ENCODE measurements at places on chromosomes 5 and 9.

DNA sequence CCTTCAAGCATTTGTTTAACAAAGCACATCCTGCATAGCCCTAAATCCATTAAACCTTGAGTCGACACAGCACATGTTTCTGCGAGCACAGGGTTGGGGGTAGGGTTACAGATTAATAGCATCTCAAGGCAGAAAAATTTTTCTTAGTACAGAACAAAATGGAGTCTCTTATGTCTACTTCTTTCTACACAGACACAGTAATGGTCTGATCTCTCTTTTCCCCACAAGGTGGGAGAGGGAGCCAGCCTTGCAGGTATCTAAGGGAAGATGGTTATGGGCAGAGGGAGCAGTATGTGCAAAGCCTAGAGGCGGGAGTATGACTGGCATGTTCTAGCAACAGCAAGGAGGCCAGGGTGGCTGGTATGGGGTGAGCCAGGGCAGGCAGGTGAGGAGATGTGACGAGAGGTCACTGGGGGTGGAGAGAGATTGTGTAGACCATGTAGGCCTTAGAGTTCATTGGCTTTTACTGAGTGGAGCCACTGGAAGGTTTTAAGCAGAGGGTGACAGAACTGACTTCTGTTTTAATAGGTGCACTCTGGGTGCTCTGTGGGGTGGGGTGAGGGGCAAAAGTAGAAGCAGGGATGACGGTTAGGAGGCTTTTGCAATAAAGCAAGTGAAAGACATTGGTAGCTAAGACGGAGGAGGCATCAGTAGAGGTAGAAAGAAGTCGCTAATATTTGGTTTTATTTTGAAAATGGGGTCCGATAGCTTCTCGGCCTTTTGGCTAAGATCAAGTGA is 5.1 kb upstream of the RPS14 start:
- DNase-seq, result no peak

GRCh38 chr9:15357050-15357653 is 50.1 kb upstream of the TTC39B start:
- DNase-seq, result peak; percentile 10

- peak; percentile 15 for DNase-seq
Measured at GRCh38 chr5:36242534-36243485, 1.1 kb upstream of the NADK2 start.

- no peak for DNase-seq
Measured at GRCh38 chr5:168332042-168332441, 40.6 kb downstream of the WWC1 start.

- DNase-seq, result no peak
Measured at GRCh38 chr9:4904322-4905134, 80.5 kb upstream of the JAK2 start.

- no peak for DNase-seq
Measured at GRCh38 chr5:157750320-157750719, 6.8 kb downstream of the LSM11 start.

GRCh38 chr9:97880336-97880735 is 27.3 kb downstream of the FOXE1 start:
- no peak for DNase-seq

DNA sequence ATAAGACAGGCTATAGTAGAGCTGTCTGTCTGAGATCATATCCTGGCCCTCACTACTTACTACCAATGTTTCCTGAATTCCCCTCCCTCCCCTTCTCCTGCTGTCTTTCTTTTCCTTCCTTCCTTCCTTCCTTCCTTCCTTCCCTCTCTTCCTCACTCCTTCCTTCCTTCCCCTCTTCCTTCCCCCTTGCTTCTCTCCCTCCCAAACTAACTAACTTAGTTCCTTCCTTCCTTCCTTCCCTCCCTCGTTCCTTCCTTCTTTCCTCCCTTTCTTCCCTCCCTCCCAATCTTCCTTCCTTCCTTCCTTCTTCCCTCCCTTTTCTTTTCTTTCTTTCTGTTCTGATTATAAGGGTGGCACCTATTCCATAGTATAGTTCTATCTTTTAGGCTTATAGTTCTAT is 150.0 kb upstream of the GDNF start:
- DNase-seq, result no peak

DNA sequence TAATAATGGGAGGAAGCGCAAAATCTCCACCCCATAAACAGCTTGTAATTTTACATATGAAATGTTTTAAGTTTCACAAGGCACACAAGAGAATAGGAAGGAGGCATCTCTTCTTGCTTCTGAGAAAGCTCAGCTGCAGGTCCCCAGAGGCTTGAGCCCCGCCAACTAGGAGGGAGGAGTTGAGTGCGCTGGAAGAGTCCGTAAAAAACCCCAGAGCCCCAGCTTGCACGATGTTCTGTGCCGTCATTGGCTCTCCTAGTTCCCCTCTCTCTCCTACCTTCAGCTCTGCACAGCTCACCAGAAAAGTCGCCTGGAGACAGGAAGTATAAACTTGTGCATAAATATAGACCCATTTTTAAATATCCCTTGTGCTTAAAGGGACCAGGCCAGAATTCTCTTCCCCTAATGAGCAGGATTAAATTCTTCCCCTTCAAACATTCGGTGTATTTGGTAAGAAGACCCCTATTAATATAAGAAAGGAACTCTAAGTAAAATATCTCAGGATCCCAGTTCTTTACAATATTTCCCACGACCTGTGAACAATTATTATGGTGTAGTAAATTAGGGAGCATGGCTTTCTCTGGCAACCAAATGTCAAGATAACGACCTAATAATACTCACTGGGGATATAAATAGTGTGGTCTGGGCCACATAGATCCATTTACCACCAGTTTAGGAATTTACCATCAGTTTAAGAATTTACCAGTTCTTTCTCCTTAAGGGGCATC is 13.7 kb downstream of the GLRX start:
- no peak for DNase-seq

DNA sequence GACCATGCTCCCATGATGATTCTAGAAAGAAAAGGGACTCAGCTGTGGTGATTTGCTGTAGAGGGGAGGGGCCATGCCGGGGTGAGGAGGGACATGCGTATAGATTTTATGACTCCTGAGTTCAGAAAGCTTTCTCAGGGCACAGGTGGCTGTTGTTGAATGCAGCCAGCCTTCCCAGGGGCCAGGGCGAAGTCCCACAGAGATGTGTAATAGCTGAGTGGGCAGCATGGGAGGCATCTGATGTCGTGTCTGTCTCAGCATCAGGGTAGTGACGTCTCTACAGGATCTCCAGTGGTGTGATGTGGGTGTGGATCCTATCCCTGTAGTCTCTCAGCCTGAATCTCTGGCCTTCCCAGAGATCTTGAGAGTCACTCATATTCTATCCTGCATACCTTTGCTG is 7.8 kb upstream of the BOD1 start:
- DNase-seq, result no peak

GRCh38 chr9:89815061-89815902 is 210.5 kb downstream of the GADD45G start:
- no peak for DNase-seq

- DNase-seq, result no peak
Measured at GRCh38 chr5:32445831-32446614, 1.5 kb upstream of the ZFR start.

DNA sequence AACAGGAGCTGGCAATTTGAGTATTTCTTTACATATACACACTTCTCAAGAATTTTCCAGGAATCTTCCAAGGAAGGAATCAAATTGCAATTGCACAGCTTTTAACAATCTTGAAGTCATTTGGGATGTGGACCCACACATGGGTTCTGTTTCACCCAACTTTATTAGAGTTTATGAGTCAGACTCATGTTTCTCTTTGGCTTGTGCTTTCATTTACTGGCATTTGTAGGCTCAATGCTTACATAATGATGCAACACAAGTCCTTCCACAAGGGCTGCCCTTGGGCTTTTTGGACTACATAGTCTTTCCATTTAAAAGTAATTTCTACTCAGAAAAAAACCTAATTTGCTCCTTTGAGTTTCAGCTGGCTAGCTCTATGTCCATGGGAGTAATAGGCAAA is 4.6 kb upstream of the CDC37L1 start:
- DNase-seq, result no peak

DNA sequence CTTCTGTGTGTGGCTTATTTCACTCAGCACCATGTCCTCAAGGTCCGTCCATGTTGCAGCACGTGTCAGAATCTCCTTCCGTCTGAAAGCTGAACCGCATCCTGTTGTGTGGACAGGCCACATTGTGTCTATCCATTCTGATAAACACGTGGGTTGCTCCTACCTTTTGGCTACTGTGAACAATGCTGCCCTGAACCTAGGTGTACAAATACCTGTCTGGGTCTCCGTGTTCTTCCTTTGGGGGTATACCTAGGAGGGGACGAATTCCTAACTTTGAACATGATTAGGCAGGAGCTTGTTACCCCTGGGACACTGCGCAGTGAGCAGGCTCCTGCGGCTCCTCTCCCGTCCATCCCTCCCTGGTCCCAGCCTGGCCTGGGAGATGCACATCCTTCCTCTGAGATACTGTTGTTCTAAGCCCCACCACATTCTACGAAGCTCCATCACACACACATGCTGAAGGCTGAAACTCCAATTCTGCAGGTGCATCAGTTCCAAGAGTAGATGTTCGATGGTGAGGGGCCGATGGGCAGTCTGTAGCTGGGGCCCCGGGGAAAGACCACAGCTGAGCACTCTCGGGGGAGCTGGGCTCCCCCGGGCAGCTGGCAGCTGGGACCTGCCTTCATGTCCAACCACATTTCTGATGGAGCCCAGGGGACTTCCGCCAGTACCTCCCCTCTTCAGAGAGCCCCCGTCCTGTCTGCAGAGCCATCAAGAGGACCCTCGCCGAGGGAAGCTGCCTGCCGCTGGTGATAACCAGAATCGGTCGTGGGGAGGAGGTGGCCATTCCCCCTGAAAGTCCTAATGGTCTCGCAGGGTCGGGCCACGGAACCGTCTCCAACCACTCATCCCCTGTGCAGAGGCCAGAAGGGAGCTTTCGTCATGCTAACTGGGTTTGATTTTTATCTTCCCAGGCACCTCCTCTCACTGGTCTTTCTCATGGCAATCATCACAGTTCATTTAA is 120.9 kb downstream of the COL23A1 start:
- DNase-seq, result no peak

GRCh38 chr5:64792469-64792868 is 23.7 kb downstream of the CWC27 start:
- DNase-seq, result no peak

GRCh38 chr5:36205329-36205728 is 36.4 kb downstream of the NADK2 start:
- DNase-seq, result no peak

DNA sequence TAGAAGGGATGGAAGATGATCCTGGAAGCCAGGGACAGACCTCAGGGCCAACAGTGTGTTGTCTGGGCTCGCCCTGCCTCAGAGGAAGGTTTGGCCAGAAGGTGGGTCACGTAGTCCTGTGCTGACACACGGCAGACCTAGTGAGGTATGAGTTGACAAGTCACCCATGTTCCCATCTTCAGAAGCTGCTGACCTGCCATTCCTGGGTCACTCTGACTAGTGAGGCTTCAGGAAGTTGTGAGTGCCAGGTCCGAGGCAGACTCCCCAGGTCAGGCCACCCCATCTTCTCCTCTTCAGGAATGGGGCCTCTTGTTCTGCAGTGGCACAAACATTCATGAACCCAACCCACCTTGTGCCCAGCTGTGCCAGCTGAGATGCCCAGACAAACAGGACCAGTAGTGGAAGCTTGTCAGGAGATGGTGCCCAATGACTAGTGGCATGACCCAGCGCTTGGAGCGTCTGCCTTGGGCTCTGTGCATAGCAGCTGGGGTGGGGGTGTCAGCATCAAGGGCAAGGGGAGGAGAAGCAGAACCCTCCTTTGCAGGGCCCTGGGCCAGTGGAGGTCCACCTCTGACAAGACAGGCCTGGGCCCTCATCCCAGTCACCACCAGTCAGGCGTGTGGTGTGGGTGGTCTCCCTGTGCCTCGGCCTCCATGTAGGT is 16.8 kb upstream of the ANGPTL2 start:
- no peak for DNase-seq

- DNase-seq, result no peak
Measured at GRCh38 chr5:14733661-14734060, 69.1 kb downstream of the OTULIN start.

DNA sequence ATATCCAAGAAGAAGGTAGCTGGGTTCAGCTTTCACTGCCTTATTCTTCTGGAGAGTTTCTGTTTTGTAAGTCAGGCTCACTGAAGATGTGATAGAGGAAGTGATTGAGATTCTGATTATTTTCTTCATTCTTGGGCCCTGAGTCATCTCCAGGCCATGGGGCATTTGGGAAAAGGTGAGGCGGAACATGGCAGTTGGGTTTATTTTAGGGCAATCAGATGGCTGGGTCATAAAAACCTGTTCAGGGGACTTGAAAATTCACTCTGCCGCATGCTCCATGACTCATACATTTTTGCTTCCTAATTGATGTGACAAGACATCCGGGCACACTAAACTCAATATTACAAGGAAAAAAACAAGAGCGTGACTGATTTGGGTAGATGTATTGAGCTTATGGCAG is 265.7 kb upstream of the KLF4 start:
- DNase-seq, result no peak

DNA sequence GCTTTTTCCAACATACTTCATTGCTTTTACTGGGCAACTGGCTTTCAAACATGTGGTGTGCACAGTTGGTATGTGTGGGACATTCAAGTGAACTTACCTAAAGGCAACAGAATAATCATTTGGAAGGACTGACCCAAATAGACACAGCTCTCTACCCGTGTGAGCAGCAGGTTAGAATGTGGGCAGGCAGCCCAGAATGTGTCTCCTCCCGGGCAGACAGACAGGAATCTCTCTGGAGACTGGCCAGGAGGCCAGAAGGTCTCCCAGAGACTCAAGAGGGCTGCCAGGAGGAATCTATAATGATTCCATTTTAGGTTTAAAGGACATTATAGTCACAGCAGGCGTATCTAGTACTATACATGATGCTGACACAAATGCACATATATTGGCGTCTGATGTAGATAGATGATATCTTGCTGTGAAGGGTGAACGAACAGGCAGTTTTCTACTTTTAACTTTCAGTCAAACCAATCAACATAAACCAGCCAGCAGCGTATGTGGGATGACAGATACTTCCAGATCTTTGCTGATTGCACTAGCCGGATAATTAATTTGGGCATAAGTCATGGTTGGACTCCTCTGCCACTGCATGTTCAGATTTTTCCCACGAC is 297.4 kb upstream of the ZNF608 start:
- no peak for DNase-seq

- no peak for DNase-seq
Measured at GRCh38 chr5:177314376-177315342, 3.0 kb upstream of the MXD3 start.

DNA sequence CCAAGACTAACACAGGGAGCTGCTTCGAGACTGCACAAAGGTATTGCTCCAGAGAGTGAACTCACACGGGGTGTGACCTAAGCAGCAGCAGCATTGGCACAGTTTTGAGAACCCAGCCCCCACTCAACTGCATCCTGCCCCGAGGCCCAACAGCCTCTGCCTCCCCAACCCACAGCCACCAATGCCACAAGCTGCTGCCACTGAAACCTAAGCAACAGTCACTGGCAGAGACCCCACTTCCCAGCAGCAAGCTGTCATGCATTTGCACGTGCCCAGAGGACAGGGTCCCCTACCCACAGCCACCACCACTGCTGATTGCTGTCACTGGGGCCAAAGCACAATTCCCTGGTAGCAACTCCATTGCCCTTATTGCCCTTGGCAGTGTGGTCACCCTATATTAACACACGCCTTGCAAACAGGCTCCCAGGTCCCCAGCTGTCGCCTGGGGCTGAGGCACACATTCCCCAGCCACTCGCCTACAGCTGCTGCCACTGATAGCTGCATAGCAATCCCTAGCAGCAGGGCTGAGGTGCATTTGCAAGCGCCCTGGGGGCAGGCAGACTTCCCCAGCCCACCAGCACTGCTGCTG is 141.0 kb downstream of the AGTPBP1 start:
- no peak for DNase-seq

Data from endothelial cell (in vitro differentiated cells).